Large intestine (tissue), 12 donors: ENCODE measurements at places on chromosomes 3 and 15. TPM values are rescaled to one million over a fixed set of nuclear protein-coding genes. Genes with fewer than 3 reads are reported as not detected.

SH2D7 gene
- 2.6 TPM for polyA plus RNA-seq

SERPINI2 gene
- polyA plus RNA-seq = 0.09 TPM

AP3B2 gene
- polyA plus RNA-seq = 10.2 TPM

TICRR gene
- polyA plus RNA-seq = 3.9 TPM

ADAMTS7 gene
- 10.6 TPM for polyA plus RNA-seq

XCR1 gene
- 1.2 TPM for polyA plus RNA-seq

KBTBD13 gene
- 0.04 TPM for polyA plus RNA-seq

LRRIQ4 gene
- 0.07 TPM for polyA plus RNA-seq

TRAIP gene
- 7.4 TPM for polyA plus RNA-seq

ALDH1L1 gene
- polyA plus RNA-seq = 40.4 TPM

SNUPN gene
- 21.3 TPM for polyA plus RNA-seq

ANKRD63 gene
- 0.16 TPM for polyA plus RNA-seq

THAP10 gene
- 2.6 TPM for polyA plus RNA-seq

RLBP1 gene
- polyA plus RNA-seq = 2.8 TPM

MED12L gene
- 5.4 TPM for polyA plus RNA-seq

RHCG gene
- 0.12 TPM for polyA plus RNA-seq

SAMD7 gene
- polyA plus RNA-seq = not detected

RBPMS2 gene
- polyA plus RNA-seq = 7.7 TPM

CD200R1 gene
- polyA plus RNA-seq = 1.7 TPM

TM6SF1 gene
- 1.4 TPM for polyA plus RNA-seq

SEMA6D gene
- polyA plus RNA-seq = 63.7 TPM

CSPG4 gene
- 6.9 TPM for polyA plus RNA-seq

BOC gene
- polyA plus RNA-seq = 14.7 TPM

MB21D2 gene
- 18.3 TPM for polyA plus RNA-seq

ZNF445 gene
- polyA plus RNA-seq = 18.4 TPM

MORC1 gene
- 0.01 TPM for polyA plus RNA-seq

ACKR4 gene
- 4.4 TPM for polyA plus RNA-seq

ECE2 gene
- polyA plus RNA-seq = 1.4 TPM

ITPR1 gene
- polyA plus RNA-seq = 12.7 TPM

NDN gene
- 67.1 TPM for polyA plus RNA-seq

ARGFX gene
- not detected for polyA plus RNA-seq
